ENCODE measurements at places on chromosomes 2 and 18.

DNA sequence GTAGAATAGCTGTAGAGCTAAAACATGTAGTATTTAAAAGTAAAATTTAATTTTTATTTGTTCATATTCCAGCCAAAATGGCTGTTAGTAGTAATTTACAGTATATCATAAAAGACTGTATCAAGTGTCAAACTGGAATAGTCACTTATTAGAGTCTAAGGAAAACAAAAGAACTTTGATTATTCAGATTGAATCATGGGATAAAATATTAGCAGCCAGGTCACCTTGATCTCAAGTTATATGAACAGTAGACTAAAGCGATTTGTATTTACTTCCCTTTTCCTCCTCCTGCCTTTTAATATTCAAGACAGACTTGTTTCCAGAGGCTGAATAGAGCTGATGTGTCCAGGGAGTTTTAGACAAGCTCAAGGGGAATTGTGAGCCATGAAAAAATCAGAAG lies 54.4 kb downstream of the PMAIP1 start:
- peak overlapping the region; percentile 37 for H3K4me3 ChIP-seq
- H3K27ac ChIP-seq = peak overlapping the region; percentile 67
- no peaks in the 10 kb centered on the region for H3K27me3 ChIP-seq
- no peak for DNase-seq
- no peaks in the 10 kb centered on the region for H3K36me3 ChIP-seq

DNA sequence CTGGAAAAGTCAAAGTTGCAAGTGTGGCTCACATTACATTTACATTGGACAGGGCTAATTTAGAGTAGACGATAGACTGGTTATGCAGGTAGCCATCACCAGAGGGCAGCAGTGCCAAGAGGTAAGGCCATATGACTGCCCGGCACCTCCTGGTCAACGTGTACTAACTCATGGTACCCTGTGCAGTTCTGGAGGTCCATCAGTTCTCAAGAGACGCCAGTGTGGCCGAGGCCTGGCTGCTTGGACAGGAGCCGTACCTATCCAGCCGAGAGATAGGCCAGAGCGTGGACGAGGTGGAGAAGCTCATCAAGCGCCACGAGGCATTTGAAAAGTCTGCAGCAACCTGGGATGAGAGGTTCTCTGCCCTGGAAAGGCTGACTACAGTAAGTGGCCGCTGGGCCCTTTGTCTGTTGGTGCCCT lies 65.8 kb upstream of the EML6 start:
- H3K4me1 ChIP-seq = no peaks in the 10 kb centered on the region
- H3K27me3 ChIP-seq = no peaks in the 10 kb centered on the region
- no peak overlapping the region for H3K27ac ChIP-seq
- DNase-seq = no peak

GRCh38 chr2:47174733-47175361 lies 19.7 kb upstream of the STPG4 start:
- H3K36me3 ChIP-seq = peaks cover 9% of the 10 kb centered on the region
- H3K4me1 ChIP-seq = peaks cover 55% of the 10 kb centered on the region
- H3K27ac ChIP-seq = peak overlapping the region; percentile 100
- no peaks in the 10 kb centered on the region for H3K27me3 ChIP-seq

GRCh38 chr18:44324361-44324760 lies 356.3 kb upstream of the SETBP1 start:
- no peaks in the 10 kb centered on the region for H3K36me3 ChIP-seq
- H3K4me3 ChIP-seq = no peak overlapping the region
- no peak overlapping the region for H3K27ac ChIP-seq
- H3K27me3 ChIP-seq = no peaks in the 10 kb centered on the region

DNA sequence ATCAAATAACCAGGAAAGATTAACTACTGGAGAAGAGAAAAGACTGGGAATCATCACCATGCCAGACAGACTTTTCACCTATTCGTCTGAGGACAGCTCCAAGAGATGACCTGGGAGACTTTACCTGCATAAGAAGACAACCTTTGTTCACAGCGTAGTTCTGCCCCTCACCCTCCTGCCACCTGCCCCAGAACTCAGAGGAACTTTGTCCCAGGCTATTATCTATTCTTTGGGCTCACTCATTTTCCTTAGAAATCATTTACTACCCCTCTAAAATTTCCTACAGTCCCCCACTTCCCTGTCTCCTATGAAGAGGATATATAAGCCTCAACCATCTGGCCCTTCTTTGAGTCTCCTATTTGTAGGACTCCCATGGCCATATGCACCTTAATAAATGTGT lies 19.3 kb upstream of the COPS8 start:
- DNase-seq = no peak
- no peaks in the 10 kb centered on the region for H3K36me3 ChIP-seq
- no peaks in the 10 kb centered on the region for H3K27me3 ChIP-seq
- no peaks in the 10 kb centered on the region for H3K4me1 ChIP-seq
- H3K4me3 ChIP-seq = no peak overlapping the region
- H3K27ac ChIP-seq = no peak overlapping the region

- H3K4me3 ChIP-seq = no peak overlapping the region
- H3K27me3 ChIP-seq = no peaks in the 10 kb centered on the region
- DNase-seq = no peak
- H3K36me3 ChIP-seq = no peaks in the 10 kb centered on the region
- H3K4me1 ChIP-seq = no peaks in the 10 kb centered on the region
These were observed 30.3 kb upstream of the B3GNT7 start for GRCh38 chr2:231364961-231365810.

- no peaks in the 10 kb centered on the region for H3K27me3 ChIP-seq
- no peaks in the 10 kb centered on the region for H3K4me1 ChIP-seq
- no peaks in the 10 kb centered on the region for H3K36me3 ChIP-seq
- H3K27ac ChIP-seq = no peak overlapping the region
These were observed 344.4 kb downstream of the RND3 start for GRCh38 chr2:150143087-150143536.

DNA sequence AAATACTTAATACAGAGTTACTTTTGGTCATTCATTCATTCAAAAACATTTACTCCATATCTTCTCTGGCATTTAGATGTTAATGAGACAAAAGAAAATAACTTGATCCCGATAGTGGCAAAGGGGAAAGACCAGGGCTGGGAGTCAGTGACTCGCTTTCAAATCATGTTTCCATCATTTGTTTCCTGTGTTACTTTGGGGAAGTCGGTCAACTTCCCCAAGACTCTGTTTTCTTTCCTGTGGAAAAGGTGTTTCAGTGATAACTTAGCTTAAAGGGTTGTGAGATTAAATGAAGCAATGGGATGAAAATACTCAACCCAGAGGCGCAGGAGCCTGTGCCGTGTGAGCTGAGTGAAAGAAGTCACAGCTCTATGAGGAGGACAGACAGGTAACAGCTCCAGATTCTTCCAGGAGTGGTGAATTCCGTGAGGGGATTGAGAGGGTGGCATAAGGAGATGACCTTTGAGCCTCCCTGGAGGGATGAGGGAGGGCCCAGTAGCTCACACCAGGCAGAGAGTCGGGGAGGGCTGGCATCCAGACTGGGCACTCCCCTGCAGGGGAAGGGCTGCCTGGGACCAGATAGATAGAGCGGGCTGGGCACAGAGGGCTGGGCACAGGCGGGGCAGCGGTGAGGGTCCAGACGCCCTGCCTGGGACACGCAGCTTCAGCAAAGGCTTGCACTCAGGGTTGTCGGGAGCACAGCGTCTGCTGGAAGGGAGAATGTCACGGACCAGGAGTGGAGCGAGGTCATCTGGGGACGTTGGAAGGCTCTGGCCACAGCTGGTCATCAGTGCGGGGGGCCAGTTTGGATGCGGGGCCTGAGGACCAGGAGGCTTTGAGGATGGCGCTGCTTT lies 70.1 kb downstream of the TSHZ1 start:
- peaks cover 6% of the 10 kb centered on the region for H3K36me3 ChIP-seq
- no peak overlapping the region for H3K27ac ChIP-seq
- no peaks in the 10 kb centered on the region for H3K4me1 ChIP-seq
- H3K4me3 ChIP-seq = no peak overlapping the region
- no peaks in the 10 kb centered on the region for H3K27me3 ChIP-seq

DNA sequence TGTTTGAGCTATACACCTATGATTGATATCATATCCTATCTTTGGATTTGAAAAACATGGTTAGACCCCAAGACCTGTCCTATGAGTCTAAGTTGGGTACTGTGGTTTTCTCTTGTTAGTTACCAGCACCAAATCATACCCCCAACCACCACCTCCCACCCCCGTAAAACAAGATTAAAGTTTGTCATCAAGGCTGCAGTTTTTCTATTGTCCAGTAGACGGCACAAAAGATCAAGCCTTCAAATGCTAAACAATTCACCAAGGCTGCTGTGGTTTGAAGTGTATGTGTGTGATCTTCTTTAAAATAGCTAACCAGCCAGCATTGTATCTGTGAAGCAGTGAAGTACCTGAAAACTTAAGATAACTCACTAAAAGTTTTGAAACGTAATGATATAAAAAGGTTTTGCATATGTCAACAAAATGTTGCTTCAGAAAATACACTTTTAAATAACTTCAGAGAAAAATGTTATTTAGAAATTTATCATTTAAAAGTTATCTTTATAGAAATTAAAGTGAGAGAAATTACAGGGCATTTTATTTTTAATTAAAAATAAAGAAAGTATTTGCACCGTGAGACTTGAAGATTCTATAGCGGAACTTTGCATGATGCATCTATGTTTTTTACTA lies 5.8 kb upstream of the MEIS1 start:
- DNase-seq = peak; percentile 44
- peaks cover 16% of the 10 kb centered on the region for H3K4me1 ChIP-seq
- peaks cover 22% of the 10 kb centered on the region for H3K27me3 ChIP-seq
- H3K4me3 ChIP-seq = no peak overlapping the region
- no peaks in the 10 kb centered on the region for H3K36me3 ChIP-seq
- H3K27ac ChIP-seq = no peak overlapping the region

GRCh38 chr2:101882769-101883307 lies 108.9 kb upstream of the IL1R2 start:
- no peak for DNase-seq
- H3K36me3 ChIP-seq = peaks cover 76% of the 10 kb centered on the region
- H3K4me3 ChIP-seq = no peak overlapping the region
- no peaks in the 10 kb centered on the region for H3K4me1 ChIP-seq
- no peaks in the 10 kb centered on the region for H3K27me3 ChIP-seq
- H3K27ac ChIP-seq = no peak overlapping the region

DNA sequence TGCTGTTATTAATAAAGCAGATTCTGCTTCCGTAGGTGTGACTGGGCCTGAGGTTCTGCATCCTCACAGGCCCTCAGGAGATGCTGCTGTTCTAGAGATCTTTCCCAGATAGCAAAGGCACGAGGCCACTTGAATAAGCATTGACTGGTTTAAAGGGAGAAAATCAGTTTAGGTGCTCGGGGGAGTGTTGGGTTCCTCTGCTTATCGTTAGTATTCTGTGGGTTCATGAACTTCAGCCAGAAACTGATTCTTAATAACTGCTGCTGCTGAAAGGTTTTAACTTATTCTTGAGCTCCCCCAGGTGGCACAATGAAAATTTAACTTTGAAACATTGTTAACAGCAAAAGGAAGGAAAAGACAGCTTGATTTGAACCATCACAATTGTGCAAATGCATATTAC lies 56.9 kb downstream of the ITGA6 start:
- H3K4me1 ChIP-seq = peaks cover 17% of the 10 kb centered on the region
- H3K4me3 ChIP-seq = peak overlapping the region; percentile 43
- no peaks in the 10 kb centered on the region for H3K27me3 ChIP-seq
- no peak overlapping the region for H3K27ac ChIP-seq

GRCh38 chr2:58377181-58377580 lies 136.1 kb upstream of the FANCL start:
- H3K27me3 ChIP-seq = no peaks in the 10 kb centered on the region
- no peak for DNase-seq
- no peaks in the 10 kb centered on the region for H3K36me3 ChIP-seq

GRCh38 chr2:54482715-54483114 lies 26.6 kb downstream of the SPTBN1 start:
- no peak for DNase-seq
- H3K27me3 ChIP-seq = peaks cover 7% of the 10 kb centered on the region
- H3K4me3 ChIP-seq = no peak overlapping the region
- H3K27ac ChIP-seq = no peak overlapping the region
- no peaks in the 10 kb centered on the region for H3K36me3 ChIP-seq
- H3K4me1 ChIP-seq = no peaks in the 10 kb centered on the region

- H3K27ac ChIP-seq = no peak overlapping the region
- H3K27me3 ChIP-seq = no peaks in the 10 kb centered on the region
- DNase-seq = no peak
- no peak overlapping the region for H3K4me3 ChIP-seq
- no peaks in the 10 kb centered on the region for H3K4me1 ChIP-seq
These were observed 1259.5 kb upstream of the CDH2 start for GRCh38 chr18:29436459-29436858.

DNA sequence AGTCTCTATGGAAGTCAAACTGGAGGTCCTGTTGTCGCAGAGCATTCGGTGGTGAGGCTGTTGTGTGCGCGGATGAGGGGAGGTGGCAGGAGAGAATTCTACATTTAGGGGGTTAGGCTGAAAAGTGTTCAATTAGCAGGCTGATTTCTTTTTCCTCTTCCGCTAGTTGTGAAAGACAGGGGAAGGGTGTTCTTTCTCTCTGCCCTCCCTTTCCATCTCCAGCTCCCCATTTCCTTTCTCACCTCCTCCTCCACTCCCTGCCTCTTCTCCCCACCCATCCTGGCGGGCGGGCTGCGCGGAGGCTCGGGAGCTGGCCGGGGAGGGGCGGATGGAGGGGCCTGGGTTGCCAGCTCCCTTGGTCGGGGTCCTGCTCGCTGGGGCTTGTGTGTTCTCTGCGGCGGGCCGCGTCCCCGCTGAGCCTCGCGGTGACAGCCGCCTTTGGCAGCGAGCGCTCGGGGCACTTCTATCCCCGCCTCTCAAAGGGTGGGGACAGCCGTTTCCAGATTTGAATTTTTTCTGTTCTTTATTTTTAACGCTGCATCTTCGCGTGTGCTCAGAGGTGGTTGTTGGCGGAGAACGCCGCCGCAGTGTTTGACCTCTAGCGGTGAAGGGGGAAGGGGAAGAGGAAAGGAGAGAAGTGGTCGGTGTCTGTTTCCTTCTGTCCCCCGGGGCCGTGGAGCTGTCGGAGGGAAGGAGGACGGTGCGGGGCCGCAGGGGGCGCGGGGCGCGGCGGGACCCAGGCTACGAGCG lies 3.6 kb downstream of the SOX11 start:
- no peak overlapping the region for H3K4me3 ChIP-seq
- DNase-seq = no peak
- no peaks in the 10 kb centered on the region for H3K36me3 ChIP-seq
- H3K27me3 ChIP-seq = peaks cover 12% of the 10 kb centered on the region

GRCh38 chr2:189047171-189047888 lies 73.2 kb downstream of the COL3A1 start:
- no peak for DNase-seq
- no peaks in the 10 kb centered on the region for H3K36me3 ChIP-seq
- H3K27me3 ChIP-seq = no peaks in the 10 kb centered on the region
- H3K4me3 ChIP-seq = no peak overlapping the region

GRCh38 chr2:81290846-81291245 lies 986.3 kb upstream of the LRRTM1 start:
- no peak overlapping the region for H3K4me3 ChIP-seq
- no peak for DNase-seq
- H3K27me3 ChIP-seq = no peaks in the 10 kb centered on the region
- H3K36me3 ChIP-seq = no peaks in the 10 kb centered on the region
- H3K4me1 ChIP-seq = no peaks in the 10 kb centered on the region

- no peak for DNase-seq
- H3K36me3 ChIP-seq = no peaks in the 10 kb centered on the region
- H3K27me3 ChIP-seq = peaks cover 20% of the 10 kb centered on the region
- H3K4me3 ChIP-seq = no peak overlapping the region
- H3K27ac ChIP-seq = no peak overlapping the region
These were observed 1.3 kb downstream of the WDR35 start for GRCh38 chr2:19988600-19988999.
